ENCODE measurements at places on chromosomes 5 and 9. TPM values are rescaled to one million over a fixed set of nuclear protein-coding genes. Genes with fewer than 3 reads are reported as not detected.

Gene SMC5
- total RNA-seq: 36.4 TPM

Gene PCDHA2
- 0.24 TPM for total RNA-seq

Gene LRRTM2
- 0.36 TPM for total RNA-seq

Gene TMC1
- 0.62 TPM for total RNA-seq

Gene ABO
- 1.4 TPM for total RNA-seq

Gene GMCL2
- total RNA-seq: not detected

Gene N4BP3
- 0.19 TPM for total RNA-seq

Gene TXNDC8
- total RNA-seq: not detected

Gene UBE2R2
- total RNA-seq: 35.4 TPM

Gene PHF24
- total RNA-seq: 0.88 TPM

Gene EGFLAM
- 13.5 TPM for total RNA-seq
